ENCODE measurements at places on chromosomes 12 and 14. TPM values are rescaled to one million over a fixed set of nuclear protein-coding genes. Genes with fewer than 3 reads are reported as not detected.

DNA sequence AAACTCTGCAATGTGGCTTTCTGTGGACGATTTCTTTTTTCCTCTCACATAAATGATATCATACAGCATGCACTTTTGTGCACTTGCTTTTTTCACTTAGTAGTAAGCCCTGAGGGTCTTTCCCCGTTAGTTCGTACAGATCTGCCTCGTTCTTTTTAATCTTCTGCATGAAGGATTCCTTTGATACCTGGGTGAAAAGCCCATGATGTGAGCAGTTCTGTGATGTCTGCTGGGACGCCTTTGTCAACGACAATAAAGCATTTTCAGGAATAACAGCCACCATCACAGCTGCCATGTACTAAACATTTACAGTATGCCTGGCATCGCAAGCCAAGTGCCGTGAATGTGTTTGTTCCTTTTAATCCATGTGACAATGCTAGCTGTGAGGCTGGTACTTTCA lies 99.2 kb downstream of the KSR2 start:
- H3K27ac ChIP-seq, result no peak overlapping the region
- no peaks in the 10 kb centered on the region for H3K27me3 ChIP-seq
- H3K36me3 ChIP-seq, result no peaks in the 10 kb centered on the region
- DNase-seq, result no peak
- H3K4me3 ChIP-seq, result no peak overlapping the region

DNA sequence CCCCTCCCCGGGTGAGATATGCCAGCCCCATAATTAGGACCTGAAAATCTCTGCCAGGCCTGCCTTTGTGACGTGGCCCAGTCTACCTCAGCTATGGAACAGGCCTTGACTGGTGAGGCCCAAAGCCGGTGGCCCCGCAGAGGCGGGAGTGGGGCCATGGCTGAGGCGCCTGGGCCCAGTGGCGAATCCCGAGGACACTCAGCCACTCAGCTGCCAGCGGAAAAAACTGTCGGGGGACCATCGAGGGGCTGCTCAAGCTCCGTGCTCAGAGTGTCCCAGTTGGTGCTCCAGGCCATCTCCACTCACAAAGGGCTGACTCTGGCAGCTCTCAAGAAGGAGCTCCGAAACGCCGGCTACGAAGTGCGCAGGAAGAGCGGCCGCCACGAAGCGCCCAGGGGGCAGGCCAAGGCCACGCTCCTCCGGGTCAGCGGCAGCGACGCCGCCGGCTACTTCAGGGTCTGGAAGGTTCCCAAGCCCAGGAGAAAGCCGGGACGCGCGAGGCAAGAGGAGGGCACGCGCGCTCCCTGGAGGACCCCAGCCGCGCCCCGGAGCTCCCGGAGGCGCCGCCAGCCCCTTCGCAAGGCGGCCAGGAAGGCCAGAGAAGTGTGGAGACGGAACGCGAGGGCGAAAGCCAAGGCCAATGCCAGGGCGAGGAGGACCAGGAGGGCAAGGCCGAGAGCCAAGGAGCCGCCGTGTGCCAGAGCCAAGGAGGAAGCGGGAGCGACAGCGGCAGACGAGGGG lies 21.4 kb downstream of the ZNF641 start:
- DNase-seq, result no peak
- no peak overlapping the region for H3K4me3 ChIP-seq
- no peaks in the 10 kb centered on the region for H3K4me1 ChIP-seq
- H3K36me3 ChIP-seq, result no peaks in the 10 kb centered on the region
- no peak overlapping the region for H3K27ac ChIP-seq
- no peaks in the 10 kb centered on the region for H3K27me3 ChIP-seq

DNA sequence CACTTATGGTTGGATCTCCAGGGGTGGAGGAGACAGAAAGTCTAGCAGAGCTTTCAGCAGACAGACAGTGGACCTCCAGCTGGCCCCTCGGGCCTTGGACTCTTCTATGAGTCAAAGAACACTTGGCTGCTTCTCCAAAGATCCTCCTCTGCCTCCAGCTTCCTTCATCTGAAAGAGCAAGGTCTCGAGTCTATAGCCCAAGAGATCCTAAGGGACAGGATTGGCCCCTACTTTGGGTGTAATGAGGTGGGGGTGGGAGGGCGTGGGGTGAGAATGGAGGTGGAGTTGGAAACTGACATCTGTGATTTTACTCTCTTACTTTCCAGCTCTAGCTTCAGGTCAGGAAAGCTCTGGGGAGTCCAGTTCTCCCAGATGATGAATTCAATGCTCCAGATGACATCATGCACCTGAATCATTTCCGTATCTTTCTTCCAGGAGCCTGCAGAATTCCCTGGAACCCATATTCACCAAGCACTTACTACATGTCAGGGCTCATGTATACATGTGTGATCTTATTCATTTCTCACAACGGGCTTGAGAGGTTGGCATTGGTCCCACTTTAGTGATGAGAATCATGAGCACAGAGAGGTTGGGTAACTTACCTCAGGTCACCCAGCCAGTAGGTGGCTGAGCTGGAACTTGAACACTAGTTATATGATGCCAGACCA lies 10.2 kb upstream of the PGF start:
- H3K27me3 ChIP-seq, result no peaks in the 10 kb centered on the region
- no peak overlapping the region for H3K4me3 ChIP-seq
- H3K36me3 ChIP-seq, result no peaks in the 10 kb centered on the region

DNA sequence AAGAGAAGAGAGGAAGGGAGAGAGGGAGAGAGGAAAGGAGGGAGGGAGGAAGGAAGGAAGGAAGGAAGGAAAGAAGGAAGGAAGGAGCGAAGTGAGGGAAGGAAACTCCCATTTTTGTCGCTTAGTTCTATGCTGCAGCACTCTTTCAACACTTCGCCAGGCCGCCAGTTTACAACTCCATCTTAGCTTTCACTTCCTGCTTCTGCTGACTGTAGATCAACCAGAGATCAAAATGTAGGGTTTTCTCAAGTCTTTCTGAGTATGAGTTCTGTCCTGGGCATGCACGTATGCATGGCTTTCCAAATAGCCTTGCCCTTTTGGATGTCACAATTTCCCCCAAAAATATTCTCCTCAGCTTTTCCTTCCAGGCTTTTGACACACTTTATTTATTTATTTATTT lies 723.4 kb downstream of the TRHDE start:
- no peak overlapping the region for H3K27ac ChIP-seq
- no peaks in the 10 kb centered on the region for H3K4me1 ChIP-seq
- no peak overlapping the region for H3K4me3 ChIP-seq
- no peaks in the 10 kb centered on the region for H3K36me3 ChIP-seq

- no peaks in the 10 kb centered on the region for H3K4me1 ChIP-seq
- H3K27me3 ChIP-seq, result no peaks in the 10 kb centered on the region
- no peaks in the 10 kb centered on the region for H3K36me3 ChIP-seq
- H3K27ac ChIP-seq, result no peak overlapping the region
- DNase-seq, result no peak
Measured at GRCh38 chr12:30047516-30048254, 263.9 kb upstream of the TMTC1 start.

The FAM181A gene
- total RNA-seq, result not detected

The VDR gene
- total RNA-seq, result 7.9 TPM

The MGAT2 gene
- 28.9 TPM for total RNA-seq

Data from aorta (tissue), 5 donors.